ENCODE measurements at places on chromosomes 7 and 10.

- DNase-seq = peak; percentile 72
These were observed 21.4 kb downstream of the CREB5 start for GRCh38 chr7:28433699-28434219.

- no peak for DNase-seq
These were observed 253.9 kb downstream of the OTUD1 start for GRCh38 chr10:23692736-23693135.

- no peak for DNase-seq
These were observed 55.6 kb downstream of the CLIP2 start for GRCh38 chr7:74344786-74345185.

GRCh38 chr7:13288516-13288915 lies 601.1 kb downstream of the ARL4A start:
- no peak for DNase-seq

- peak; percentile 80 for DNase-seq
These were observed 49.8 kb downstream of the PAXIP1 start for GRCh38 chr7:154953006-154953684.

DNA sequence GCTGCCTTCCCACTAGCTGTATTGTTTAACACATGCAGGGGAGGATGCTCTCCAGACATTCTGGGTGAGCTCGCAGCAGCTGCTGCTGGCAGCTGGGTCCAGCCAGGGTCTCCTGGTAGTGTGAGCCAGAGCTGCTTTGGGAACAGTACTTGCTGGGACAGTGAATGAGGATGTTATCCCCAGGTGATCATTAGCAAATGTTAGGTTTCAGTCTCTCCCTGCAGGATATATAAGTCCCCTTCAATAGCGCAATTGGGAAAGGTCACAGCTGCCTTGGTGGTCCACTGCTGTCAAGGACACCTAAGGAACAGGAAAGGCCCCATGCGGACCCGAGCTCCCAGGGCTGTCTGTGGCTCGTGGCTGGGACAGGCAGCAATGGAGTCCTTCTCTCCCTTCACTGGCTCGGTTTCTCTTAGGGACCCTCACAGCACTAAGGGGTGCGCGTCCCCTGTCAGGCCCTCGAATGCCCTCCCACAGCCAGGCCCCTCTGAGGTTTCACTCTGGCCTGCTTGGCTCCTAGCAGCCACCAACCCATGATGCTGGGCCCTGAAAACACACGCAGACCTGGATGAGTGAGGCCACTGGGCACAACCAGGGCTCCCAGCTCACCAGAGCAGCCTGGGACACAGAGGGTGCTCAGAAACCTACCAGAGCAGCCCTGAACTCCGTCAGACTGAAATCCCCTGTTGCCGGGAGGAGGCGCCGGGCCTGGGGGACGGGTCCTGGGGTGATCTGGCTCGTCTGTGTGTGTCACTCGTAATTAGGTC lies 173.0 kb upstream of the LANCL2 start:
- peak; percentile 57 for DNase-seq

DNA sequence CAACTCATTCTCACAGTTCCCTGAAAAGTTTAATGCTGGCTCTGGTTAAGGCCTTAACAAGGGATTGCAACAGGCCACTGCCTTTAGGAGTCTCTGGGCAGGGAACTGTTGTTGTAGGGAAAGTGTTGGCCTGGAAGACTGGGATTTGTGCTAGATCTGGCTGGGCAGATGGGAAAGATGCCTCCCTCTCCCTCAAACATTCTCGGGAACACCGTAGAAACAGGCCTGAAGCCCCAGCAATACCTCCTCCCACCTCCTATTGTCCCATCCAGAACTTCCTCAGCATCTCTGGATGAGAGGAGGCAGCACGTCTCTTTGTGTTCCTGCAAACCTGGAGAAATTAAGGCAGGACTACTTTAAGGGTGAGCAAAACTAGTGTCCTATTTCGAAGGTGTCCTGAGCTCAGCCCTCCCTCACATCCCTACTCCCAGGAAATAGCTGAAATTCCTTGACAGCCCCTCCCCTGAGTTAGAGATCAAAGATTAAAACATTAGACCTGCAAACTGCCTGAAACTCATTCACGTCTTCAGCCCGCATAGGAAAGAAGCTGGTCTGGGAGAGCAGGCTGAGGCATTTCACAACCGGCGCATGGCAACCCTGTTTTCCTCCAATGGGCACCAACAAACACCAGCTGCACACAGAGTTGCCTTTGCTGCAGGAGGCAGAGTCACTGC lies 10.9 kb upstream of the MAP3K8 start:
- peak; percentile 74 for DNase-seq
